Stimulated activated CD8-positive, alpha-beta memory T cell treated with anti-CD3 and anti-CD28 coated beads, Interleukin-4, amount 100 ng/mL, for 24 hours (primary cell): ENCODE measurements at places on chromosomes 1 and 21.

DNA sequence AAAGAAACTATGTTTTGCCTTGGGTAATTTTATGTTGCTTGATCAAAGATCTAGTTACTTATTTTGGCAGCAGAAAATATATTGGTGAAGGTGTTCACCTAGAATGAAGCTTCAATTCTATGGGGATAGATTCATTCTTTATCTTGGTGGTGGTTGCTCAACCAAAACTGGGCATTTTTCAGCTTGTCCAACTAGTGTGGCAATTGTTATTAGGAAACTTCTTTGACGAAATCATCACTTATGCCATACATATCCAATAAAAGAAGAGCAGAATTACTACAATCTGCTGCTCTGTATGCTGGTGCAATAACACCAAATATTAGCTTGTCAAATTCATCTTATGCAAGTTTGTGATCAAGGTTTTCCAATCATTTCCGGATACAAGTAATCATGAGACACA lies 26.8 kb upstream of the TMPRSS15 start:
- no peak for DNase-seq

- no peak for DNase-seq
These were observed 128.8 kb downstream of the ADSS2 start for GRCh38 chr1:244322791-244323521.

GRCh38 chr21:31403596-31404333 lies 59.7 kb upstream of the TIAM1 start:
- DNase-seq = no peak

DNA sequence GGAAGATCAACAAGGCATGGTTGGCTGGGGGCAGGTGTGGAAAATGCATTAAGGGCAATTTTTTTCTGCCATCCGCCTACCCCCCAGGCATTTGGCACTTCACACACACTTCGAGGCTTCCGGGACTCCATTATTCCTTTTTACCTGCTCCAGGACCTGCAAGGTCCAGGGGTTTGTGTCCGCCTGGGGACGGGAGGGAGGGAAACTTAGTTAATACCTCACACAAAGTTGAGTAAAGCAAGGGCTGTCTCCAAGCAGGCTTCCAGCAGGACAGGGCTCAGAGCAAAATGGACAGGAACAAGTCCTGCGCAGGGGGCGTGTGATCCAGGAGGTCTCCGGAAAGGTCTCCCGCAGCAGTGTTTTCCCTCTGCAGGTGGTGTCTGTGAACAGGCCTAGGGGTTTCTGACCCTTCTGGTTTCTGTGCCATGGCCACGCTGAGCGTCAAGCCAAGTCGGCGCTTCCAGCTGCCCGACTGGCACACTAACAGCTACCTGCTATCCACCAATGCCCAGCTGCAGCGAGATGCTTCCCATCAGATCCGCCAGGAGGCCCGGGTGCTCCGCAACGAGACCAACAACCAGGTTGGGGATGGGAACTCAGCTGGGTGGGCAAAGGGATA lies 712 bp downstream of the TEKT2 start:
- DNase-seq = no peak

GRCh38 chr21:45893740-45894449 lies 87.7 kb upstream of the COL6A1 start:
- no peak for DNase-seq

- DNase-seq = no peak
These were observed 157.2 kb downstream of the PTGER3 start for GRCh38 chr1:70890408-70890807.
